ENCODE measurements at places on chromosomes 11 and 22.
A peak's percentile ranks its signal among the peaks of the same experiment; 100 is the strongest.

GRCh38 chr22:31019191-31019930 is 50.3 kb downstream of the TUG1 start:
- no peak for DNase-seq

DNA sequence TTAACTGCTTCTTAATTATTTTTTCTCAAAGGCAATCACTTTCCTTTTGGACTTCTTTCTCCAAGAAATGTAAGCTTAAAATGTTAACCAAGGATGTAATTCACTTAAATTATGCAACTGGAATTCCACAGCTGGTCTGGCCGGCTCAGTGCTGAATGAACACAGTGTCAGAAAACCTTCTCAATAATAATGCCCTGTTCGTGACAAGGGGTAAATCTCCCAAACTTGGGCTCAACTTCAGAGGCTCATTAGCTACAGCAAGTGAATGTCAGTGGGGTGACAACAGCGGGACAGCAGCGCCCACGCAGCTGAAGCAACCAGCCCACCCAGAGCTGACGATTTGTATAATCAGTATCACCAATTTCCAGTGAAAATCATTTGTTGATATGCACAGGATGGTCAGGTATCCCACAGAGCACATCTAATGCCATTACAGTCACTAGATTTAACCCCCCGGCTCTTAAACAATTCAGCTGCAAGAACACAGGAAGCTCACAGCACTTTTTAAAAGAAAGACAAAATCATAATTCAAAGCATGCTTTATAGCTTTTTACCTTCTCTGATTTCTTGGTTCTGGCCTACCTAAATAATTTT is 704.8 kb downstream of the DLG2 start:
- peak; percentile 38 for DNase-seq

- DNase-seq = peak; percentile 82
Measured at GRCh38 chr11:73493956-73494598, 103.8 kb downstream of the FAM168A start.

- no peak for DNase-seq
Measured at GRCh38 chr11:33769542-33769941, 4.8 kb downstream of the FBXO3 start.

GRCh38 chr22:38844315-38845003 is 631 bp upstream of the NPTXR start:
- no peak for DNase-seq

- no peak for DNase-seq
Measured at GRCh38 chr11:117220999-117221774, 10.7 kb downstream of the PCSK7 start.

DNA sequence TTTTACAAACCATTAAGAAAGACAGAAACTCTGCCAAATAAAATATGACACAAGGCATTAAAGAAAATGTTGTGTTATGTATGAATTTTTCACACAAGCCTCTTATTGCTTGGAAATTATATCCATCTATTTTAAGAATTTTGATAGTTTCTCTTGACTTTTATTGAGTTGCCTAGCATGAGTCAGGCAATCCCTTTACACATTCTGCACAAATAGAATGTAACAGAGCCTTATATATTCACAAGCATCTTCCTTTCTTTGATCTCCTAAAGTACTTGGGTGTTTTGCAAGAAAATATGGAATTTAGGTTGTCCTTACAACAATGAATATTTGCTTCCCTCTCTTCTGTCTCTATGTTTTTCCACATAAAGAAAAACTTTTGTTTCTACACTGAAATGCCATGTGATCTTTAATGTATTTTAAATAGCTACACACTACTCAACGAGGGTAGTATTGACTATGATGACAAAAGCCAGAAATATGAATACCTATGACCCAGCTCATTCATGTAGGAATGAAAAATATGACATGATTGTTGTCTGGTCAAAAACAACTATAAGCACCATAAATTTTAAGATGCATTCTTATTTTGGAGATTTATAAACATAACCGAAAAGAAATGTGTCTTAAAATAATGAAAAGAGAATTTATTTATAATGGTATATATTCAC is 398.8 kb downstream of the GUCY1A2 start:
- peak; percentile 12 for DNase-seq

- no peak for DNase-seq
Measured at GRCh38 chr11:133271206-133271605, 261.1 kb downstream of the OPCML start.
